ENCODE measurements at places on chromosomes 16 and 17.

DNA sequence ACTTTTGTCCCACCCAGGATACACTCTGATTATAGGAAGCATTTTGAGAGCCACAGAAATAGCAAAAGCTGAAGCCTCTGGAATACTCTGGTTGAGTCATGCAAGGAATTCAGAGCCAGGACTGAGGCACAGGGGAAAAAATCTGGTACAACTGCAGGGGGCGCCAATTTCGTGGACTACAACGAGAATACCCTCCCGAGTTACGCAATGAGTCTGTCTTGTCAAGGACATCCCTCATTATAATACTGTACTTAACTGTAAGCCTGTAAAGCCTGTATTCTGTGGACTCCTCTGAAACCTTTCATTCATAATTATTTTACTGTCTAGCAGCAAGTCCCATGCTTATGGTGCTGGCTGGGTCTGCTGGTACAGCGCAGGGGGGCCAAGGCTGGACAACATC lies 7.8 kb downstream of the HOXB1 start:
- peak; percentile 40 for DNase-seq

- no peak for DNase-seq
These were observed at the start of gene ZNF205 for GRCh38 chr16:3112058-3112880. TSS of gene ZNF205 (plus strand) at chr16:3112586. CDS start at chr16:3113431, 845 bp downstream.

DNA sequence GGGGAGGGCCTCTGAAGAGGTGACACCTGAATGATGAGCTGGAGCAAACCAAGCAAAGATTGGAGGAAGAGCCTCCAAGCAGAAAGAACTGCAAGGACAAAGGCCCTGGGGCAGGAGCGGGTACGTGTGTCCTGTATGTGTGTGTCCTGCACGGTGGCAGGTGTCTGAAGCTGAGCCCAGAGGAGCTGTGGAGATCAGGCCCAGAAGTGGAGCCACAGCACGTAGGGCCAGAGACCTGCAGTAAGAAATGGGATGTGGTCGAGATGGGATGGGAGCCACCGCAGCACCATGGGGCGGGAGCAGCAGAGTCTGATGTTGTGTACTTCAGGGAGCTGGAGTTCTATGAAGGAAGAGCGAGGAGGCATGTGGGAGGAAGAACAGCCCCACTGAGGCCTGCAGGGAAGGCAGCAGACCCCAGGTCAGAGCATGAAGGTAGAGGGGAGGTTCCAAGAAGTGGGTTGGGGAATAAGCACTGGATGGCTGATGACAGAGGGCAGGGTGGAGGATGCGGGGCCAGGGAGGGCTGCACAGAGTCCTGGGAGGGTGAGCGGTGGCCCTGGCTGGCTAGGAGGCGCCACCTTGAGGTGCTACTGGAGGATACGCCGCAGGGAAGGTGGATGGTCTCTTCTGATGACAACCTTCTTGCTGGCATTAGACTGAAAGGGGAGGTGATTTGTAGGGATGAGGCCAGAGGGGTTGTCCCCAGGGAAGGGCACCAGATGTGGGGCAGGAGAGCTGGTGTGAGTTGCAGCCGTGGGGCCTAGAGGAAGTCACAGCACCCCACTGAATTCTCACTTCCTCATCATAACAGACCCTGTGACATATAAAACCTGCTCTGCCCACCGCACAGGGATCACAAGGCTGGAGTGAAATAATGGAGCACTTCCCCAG lies 10.6 kb upstream of the CETP start:
- DNase-seq = peak; percentile 17

GRCh38 chr17:4503283-4504025 lies 4.8 kb downstream of the SPNS2 start:
- DNase-seq = no peak

DNA sequence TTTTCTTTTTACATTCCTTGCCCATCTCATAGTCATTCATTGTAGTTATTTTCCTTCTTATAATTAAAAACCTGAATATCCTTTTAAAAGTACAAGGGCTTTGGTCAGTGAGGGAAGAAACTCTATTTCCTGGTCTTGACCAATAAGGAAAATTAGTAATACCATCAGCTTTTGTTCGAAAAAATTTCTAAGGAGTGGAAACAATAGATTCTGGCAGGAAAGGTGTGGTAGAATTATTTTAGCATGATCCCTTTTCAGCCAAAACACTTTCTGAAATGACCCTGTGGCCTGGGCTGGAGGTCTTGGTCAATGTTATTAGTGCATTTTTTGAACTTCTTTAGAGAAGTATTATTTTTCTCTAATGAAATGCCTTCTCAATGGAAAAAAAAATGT lies 36.6 kb downstream of the IQCK start:
- no peak for DNase-seq

- no peak for DNase-seq
These were observed 117.0 kb downstream of the METRNL start for GRCh38 chr17:83196366-83196765.

DNA sequence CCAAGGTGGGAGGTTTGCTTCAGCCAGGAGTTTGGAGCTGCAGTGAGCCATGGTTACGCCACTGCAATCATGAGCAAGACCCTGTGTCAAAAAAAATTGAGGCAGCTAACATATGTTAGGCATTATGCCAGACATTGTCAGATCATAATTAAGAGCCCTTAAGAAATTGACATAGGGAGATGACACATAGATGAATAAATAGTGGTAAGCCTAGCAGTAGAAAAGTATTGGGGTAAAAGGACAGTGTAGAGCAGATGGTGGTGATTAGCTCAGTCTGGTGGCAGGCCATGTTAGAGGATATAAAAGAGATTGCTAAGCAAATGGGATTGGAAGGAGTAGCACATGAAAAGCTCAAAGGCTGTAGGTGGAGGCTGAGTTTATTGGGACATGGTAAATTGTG lies 22.6 kb downstream of the SRCAP start:
- DNase-seq = no peak

DNA sequence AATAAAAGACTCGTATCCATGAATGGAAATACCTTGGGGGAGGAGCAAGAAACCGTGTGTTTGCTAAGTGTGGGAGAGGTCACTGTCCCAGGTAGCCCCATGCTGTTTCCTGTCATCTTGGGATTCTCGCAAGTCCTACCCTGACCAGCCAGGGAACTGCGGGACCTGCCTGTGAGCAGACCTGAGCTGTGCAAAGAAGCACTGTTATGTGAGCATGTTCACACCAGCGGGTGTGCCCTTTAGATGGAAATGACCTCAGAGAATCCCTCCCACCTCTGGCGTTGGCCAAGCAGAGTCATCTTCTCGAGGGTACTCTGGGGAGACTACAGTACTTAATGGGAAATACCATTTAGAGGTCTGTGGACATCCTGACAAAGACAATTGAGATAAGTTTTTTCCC lies 127.0 kb upstream of the MON1B start:
- no peak for DNase-seq

DNA sequence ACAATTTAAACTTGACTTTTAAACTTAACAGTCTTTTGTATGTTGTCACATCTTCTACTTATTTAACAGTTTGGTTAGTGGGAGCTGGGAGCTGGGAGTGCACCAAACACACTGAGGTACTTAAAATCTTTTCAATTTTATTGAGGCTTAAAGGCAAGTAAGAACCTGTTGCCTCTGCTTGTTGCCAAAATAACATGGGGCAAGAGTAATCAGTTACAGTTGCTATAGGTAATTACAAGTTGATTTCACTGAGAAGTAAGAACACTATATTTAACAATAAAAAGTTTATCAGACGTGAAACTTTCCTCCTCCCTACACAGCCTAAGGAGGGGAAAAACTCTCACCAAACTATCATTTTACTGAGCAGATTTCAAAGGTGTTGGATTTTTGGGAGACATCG lies 135.2 kb downstream of the FTO start:
- no peak for DNase-seq

DNA sequence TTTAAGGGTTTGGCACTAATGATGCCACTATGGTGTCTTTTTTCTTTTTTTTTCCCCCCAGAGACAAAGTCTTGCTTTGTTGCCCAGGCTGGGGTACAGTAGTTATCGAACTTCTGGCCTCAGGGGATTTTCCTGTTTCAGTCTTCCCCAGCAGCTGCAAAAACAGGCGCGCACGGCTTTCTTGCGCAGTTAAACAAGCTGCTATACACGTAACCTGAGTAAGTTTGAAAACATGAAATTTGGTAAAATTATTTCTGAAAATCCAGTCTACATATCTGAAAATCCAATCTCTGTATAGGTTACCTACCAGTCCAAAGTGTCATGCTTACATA lies 11.8 kb downstream of the TEX14 start:
- DNase-seq = no peak

- no peak for DNase-seq
These were observed 295.8 kb downstream of the FOXL1 start for GRCh38 chr16:86874141-86874540.

- peak; percentile 35 for DNase-seq
These were observed 43.6 kb downstream of the NOS2 start for GRCh38 chr17:27756467-27757371.

DNA sequence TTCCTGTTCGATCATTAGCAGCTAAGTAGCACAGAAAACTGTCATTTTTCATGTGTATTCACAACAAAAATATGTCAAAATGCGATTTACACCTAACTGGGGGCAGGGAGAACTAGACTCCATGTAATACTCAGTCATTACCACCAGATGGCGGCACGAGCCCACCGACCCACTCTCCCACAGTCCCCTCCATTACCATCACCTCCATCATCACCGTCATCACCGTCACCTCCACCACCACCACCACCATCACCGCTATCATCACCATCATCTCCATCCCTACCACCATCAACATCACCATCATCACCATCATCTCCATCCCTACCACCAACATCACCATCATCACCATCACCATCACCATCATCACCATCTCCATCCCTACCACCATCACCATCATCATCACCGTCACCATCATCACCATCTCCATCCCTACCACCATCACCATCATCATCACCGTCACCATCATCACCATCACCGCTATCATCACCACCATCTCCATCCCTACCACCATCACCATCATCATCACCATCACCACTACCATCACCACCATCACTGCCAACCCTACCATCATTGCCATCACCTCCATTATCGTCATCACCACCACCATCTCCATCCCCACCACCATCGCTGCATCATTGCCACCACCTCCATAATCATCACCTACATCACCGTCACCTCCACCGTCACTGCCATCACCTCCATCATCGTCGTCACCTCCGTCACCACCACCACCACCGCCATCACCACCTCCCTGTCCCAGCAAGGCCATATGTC lies 14.4 kb downstream of the NDUFAF8 start:
- DNase-seq = no peak

DNA sequence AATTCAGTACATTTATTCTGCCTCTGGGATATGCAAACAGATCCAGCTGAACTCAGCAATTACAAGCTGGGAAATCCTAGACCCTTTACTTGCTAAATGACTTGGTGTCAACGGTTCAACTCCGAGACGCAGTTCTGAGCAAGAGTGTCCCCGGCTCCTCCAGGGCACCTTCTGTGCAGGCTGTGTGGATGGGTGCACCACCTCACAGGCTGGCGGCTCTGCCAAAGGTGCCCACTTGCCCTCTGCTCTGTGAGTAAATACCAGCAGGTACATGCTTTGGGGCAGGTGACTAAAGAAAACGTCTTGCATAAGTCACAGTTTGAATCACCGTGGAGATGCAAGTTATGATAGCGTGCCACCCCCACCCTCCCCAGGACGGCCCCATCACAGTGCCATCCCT lies 23.3 kb downstream of the MAP1LC3B start:
- DNase-seq = no peak

GRCh38 chr17:72139212-72139611 lies 18.4 kb downstream of the SOX9 start:
- DNase-seq = no peak

DNA sequence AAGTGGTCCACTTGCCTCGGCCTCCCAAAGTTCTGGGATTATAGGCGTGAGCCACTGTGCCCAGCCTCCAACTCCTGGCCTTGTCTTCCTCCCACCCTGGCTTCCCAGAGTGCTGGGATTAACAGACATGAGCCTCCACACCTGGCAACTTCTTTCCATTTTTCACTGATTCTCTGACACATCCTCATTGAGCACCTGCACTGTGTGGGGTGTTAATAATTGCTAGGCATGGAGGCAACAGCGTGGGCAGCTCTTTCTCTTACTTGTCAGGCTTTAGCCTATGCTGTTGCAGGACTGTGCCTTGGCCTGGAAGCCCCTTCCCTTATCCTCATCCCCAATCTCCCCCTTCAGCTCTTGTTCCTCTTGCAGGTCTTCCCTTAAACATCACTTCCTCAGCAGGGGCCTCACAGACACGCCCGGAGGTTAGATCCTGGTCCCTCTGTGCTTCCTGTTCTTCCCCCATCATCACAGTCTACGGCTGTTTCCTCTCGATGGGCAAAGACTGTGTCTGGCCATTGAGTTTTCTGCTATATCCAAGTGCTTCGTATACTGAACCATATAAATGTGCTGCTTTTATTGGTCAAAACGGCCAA lies 7.9 kb downstream of the QPRT start:
- no peak for DNase-seq

- no peak for DNase-seq
These were observed 2.9 kb upstream of the PMP22 start for GRCh38 chr17:15267996-15268395.

- no peak for DNase-seq
These were observed 787 bp downstream of the LHX1 start for GRCh38 chr17:36937959-36938565.

GRCh38 chr17:807523-808294 lies 25.6 kb downstream of the MRM3 start:
- no peak for DNase-seq

DNA sequence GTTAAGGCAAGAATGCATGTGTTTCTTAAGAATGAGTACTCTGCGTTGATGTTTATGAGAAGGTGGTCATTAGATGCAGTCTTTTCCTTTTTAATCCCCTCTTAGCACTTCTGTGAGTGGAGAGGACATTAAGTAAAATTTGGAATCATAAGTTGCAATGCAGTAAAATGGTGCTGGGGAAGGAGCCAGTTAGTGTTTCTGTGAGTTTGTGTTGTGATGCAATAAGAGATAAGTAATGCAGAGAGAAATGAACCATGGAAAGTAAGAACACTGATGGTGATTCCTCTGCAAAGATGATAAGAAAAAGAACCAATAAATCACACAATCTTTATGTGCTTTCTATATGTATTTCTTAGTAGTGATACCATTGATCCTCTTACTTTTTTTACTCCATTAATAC lies 20.0 kb downstream of the ABHD15 start:
- no peak for DNase-seq

- no peak for DNase-seq
These were observed 4.9 kb downstream of the KCTD2 start for GRCh38 chr17:75051941-75052340.

GRCh38 chr17:12680407-12680897 lies 14.8 kb downstream of the MYOCD start:
- no peak for DNase-seq
